ENCODE measurements at places on chromosomes 11 and 22.
A peak's percentile ranks its signal among the peaks of the same experiment; 100 is the strongest.

- DNase-seq, result no peak
These were observed 25.1 kb downstream of the NPAT start for GRCh38 chr11:108197351-108197750.

DNA sequence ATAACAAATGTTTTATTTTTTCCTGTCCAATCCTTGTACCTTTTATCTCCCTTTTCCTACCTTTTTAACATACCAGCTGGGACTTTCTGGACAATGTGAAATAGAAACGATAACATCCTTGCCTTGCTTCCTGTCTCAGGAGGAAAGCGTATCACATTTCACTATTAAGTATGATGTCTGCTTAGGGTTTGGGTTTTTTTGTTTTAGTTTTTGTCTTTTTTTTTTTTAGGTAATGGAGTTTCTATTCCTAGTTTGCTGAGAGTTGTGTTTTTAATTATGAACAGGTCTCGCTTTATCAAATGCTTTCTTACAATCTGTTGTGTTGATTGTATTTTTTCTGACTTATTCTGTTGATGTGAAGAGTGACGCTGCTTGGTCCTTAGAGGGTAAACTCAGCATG lies 64.2 kb upstream of the KCNQ1OT1 start:
- DNase-seq, result no peak

DNA sequence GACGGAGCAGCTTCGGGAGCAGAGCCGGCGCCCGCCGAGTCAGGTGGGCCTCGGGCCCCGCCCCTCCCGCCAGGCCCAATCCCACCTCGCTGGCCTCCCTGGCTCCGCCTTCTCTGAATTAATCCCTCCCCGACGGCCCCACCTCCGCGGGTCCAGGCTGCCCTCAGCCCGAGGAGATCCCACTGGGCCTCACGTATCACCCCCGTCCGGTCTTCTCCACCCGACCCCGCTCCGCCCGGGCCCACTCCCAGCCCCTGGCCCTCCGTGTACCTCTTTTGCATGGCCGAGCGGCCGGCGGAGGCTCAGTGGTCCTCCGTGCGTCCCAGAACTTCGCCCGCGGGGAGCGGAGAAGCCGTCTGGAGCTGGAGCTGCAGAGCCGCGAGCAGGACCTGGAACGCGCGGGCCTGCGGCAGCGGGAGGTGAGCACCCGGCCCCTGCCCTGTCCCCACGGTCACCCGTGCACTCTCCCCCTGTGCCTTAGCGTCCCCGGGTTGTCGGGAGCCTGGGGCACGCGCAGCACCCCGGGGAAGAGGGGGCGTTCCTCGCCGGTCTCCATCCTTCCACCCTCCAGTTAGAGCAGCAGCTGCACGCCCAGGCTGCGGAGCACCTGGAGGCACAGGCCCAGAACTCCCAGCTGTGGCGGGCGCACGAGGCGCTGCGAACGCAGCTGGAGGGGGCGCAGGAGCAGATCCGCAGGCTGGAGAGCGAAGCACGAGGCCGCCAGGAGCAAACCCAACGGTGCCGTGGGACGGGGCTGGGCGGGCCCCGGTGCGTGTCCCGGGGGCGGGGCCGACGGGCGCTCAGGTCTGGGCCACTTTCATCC lies 2.2 kb upstream of the CD151 start:
- peak; percentile 77 for DNase-seq

DNA sequence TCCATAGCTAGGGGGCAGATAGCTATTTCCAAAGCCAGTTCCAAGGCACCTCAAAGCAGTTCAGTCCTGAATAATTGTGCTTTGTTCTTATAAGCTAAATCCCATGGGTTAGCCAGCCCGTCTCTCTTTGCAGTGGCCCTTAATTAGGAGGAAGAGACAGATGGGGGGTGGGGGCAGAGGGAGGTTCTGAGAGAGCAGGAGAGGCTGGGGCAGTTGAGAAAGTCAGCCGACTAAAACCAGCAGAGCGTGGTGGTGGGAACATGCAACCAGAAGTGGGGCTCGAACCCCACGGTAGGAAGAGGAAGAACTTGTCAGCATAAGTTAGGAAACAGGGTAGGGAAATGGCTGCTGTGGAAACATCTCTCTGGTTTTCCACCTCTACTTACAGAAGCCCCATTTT lies 10.9 kb upstream of the SCN4B start:
- no peak for DNase-seq

DNA sequence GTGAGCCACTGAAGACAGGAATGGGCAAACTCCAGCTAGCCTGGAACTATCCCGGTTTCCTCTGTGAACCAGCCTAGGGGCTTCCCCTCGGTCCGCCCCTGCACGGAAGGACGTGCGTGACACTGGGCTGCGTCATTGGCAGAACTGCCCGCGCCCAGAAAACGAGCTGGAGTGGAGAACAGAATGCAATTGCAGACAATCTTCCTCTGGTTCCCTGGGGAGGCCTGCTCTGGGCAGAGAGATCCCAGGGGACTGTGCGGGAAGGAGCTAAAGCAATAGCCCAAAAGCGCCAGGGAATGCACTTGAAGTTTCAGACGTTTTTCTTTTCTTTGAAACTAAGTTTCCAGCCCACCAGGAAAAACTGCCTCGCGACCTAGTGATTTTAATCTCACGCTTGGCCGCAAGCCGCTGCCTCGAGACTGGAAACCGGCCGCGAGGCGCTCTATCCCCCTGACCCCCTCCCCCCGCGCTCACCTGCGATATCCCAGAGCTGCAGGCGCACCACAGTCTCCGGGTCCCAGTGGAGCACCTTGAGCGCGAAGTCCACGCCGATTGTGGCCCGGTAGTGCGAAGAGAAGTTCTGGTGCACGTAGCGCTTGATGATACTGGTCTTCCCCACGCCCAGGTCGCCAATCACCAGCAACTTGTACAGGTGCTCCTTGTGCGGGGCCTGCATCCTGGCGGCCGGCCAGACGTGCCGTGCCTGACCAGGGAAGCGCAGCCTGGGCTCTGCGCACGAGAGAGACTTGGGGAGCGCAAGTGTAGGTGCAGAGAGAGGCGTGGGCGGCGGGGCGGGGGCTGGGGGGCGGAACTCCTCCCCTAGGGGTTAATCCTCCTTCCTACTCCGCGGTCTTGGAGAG lies at the start of gene RAB38:
TSS of gene RAB38 (minus strand) at position 735 of the 860 bp plus-strand sequence. CDS start at position 676, 59 bp downstream.
- peak; percentile 72 for DNase-seq

GRCh38 chr22:41875531-41876270 lies 39.2 kb downstream of the SHISA8 start:
- DNase-seq, result no peak

GRCh38 chr22:29914165-29914564 lies 31.2 kb downstream of the MTMR3 start:
- no peak for DNase-seq

GRCh38 chr11:87150936-87151335 lies 113.2 kb downstream of the TMEM135 start:
- DNase-seq, result no peak

Data from activated naive CD8-positive, alpha-beta T cell treated with anti-CD3 and anti-CD28 coated beads, Interleukin-2, amount 50 U/mL, for 24 hours (primary cell).